Omental fat pad (tissue), 4 donors: ENCODE measurements at places on chromosomes 1 and 21. TPM values are rescaled to one million over a fixed set of nuclear protein-coding genes. Genes with fewer than 3 reads are reported as not detected.

DNA sequence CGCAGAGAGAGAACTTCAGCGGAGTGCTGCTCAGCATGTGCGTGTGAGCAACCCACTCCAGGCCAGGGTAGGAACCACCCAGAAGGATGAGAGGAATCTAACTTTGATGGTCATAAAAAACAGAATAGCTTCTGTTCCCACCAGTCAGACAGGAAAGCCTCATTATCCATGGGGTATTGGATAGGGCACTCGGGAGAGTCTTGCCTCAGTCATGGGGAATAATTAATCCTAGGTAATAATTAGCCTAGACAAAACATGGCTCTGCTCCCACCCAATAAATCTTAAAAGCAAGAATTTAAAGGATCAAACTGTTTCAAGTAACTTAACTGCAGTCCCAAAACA is 35.3 kb downstream of the LDLRAD1 start:
- DNase-seq, result no peak

GRCh38 chr1:116825720-116826438 is 71.6 kb downstream of the CD2 start:
- DNase-seq, result no peak

- no peak for DNase-seq
Measured at GRCh38 chr1:155983191-155984024, 5.1 kb upstream of the ARHGEF2 start.

DNA sequence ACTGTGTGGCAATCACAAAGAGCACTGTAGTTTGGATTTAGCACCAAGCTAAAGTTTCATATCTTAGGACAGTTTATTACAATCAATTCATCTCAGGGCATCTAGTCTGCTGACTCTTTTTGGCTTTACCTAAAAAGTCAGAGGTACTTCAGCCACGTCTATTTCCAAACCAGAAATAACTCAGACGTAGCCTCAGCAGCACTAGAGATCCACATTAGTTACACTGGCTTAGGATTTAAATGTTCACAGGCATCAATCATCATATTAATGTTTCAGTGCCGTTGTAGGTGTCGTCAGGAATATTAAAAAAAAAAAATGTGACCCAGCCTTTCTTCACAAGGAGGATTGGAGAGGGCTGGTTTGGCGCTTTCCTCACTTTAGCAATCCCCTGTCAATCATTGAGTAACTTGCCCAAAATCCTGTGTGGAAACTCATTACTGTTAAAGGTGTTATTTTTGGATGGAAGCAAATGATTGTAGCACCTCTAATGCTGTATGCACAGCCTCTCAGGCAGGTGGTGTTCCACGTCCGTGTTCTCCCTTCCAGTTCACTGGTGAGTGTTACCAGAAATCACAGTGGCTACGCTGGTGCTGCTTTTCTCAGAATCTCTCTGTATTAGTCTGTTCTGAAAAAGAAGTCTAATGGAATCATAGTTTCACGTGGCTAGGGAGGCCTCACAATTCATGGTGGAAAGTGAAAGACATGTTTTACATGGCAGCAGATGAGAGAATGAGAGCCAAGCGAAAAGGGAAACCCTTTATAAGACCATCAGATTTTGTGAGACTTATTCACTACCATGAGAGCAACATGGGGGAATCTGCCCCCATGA is 45.4 kb downstream of the NEK7 start:
- DNase-seq, result no peak

- DNase-seq, result no peak
Measured at GRCh38 chr1:177118901-177119300, 45.6 kb downstream of the ASTN1 start.

- DNase-seq, result no peak
Measured at GRCh38 chr1:70504821-70505193, 93.7 kb downstream of the CTH start.

GRCh38 chr1:167751676-167752075 is 29.9 kb downstream of the MPZL1 start:
- no peak for DNase-seq

- no peak for DNase-seq
Measured at GRCh38 chr1:58818976-58819375, 35.1 kb upstream of the JUN start.

GRCh38 chr1:212254853-212255363 is 30.3 kb upstream of the PPP2R5A start:
- DNase-seq, result no peak

DNA sequence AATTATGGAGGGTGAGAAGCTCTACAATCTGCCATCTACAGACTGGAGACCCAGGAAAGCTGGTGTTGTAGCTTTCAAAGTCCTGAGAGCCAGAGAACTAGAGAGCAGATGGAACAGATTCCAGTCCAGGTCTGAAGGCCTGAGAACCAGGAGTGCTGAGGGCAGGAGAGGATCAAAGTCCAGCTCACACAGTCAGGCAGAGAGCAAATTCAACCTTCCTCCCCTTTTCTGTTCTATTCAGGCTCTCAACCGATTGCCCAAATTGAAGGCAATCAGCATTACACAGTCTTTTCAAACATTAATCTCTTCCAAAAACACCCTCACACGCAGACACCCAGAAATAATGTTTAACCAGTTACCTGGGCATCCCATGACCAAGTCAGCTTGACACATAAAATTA is 2.5 kb upstream of the TMPRSS2 start:
- no peak for DNase-seq

GRCh38 chr1:42173961-42174735 is 9.6 kb upstream of the GUCA2A start:
- DNase-seq, result no peak

- no peak for DNase-seq
Measured at GRCh38 chr1:119132179-119132578, 8.3 kb downstream of the WARS2 start.

DNA sequence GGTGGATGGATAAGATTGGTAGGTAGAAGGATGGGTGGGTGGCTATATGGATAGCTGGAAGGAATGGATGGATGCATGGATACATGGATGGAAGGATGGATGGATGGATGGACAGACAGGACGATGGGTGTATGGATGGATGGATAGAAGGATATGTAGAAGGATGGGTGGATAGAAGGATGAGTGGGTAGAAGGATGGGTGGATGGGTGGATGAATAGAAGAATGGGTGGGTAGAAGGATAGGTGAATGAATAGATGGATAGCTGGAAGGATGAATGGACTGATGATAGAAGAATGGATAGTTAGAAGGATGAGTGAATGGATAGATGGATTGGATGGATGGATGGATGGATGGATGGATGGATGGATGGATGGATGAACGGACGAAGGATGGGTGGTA is 5.0 kb downstream of the MASP2 start:
- DNase-seq, result no peak

- no peak for DNase-seq
Measured at GRCh38 chr21:45570826-45571601, 28.8 kb upstream of the SLC19A1 start.

GRCh38 chr1:33295450-33296081 is 25.3 kb downstream of the A3GALT2 start:
- DNase-seq, result peak; percentile 97

- DNase-seq, result no peak
Measured at GRCh38 chr1:38486085-38486484, 373.5 kb downstream of the RRAGC start.

- no peak for DNase-seq
Measured at GRCh38 chr1:233679030-233679429, 65.1 kb downstream of the KCNK1 start.

DNA sequence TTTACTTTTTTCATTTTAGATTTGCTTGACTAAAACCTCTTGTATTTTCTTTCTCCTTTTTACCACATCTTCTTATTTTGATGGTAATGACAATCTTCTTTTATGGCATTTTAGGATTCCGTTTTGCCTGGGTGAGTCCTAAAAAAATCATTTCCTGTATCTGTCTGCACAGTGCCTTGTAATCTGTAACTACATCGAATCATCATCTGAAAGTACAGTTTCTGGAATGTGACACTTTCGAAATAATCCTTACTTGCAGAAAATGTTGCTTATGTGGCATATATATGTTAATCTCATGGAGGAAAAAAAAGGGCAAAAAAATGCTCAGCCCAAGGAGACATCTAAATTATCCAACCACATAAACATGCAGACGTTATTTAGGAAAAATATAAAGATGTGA is 29.0 kb downstream of the GREM2 start:
- DNase-seq, result no peak

DNA sequence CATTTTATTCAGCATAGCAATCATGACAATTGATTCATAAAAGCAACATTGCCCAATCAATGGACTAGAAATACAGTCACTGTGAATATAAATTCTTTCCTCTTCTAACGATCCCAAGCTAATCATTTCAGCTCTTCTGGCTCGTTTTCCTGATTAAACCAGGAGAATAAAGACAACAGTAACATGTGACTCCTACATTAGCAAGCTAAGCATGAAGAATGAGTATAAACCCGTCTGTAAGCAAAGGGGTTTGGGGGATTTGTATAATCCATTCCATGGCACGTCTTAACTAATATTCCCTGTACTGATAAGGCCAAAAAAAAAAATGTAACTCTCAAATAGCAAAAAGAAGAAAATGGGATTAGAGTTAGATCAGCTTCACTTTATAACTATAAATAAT is 21.6 kb downstream of the IRF2BP2 start:
- no peak for DNase-seq

DNA sequence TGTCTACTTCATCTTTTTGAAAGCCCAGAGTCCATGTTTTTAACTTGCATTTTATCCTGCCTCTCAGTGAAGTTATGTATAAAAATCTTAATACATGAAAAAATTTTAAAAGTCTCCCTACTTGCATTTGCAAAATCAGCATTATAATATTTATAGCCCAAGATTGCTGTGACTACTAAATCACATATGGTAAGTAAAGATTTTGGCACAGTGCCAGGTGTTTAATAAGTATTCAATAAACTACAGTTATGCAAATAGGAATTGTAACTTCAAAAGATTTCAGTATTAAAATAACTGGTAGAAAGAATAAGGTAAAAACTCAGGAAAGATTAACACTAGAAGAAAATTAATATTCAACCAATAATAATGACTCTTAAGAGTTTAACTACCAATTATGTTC is 641.7 kb downstream of the LRRIQ3 start:
- DNase-seq, result no peak

- no peak for DNase-seq
Measured at GRCh38 chr1:234987415-234988154, 141.1 kb downstream of the TOMM20 start.

DNA sequence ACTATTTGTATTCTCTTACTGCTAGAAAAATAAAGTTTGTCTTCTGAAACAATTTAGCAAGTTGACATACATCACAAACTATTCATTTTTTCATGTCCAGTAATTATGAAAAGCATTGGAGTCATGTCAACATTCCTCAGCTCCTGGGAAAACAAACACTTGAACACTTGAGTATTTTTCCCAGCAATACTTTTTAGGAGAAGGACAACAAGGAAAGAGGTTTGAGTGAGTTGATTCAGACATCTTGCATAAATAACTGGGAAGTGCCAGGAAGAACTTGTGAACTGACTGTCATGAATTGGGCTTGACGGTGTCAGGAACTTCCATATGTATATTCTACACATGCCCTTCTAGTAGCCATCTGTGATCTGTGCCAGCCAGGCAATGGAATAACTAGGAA is 195.6 kb downstream of the HMCN1 start:
- DNase-seq, result no peak

- peak; percentile 47 for DNase-seq
Measured at GRCh38 chr1:67831850-67832513, 1.3 kb downstream of the GNG12 start.

- no peak for DNase-seq
Measured at GRCh38 chr1:78619032-78619431, 1.2 kb upstream of the IFI44L start.

Gene PODN
- total RNA-seq, result 141 TPM

Gene CFAP107
- total RNA-seq, result not detected

Gene SLC2A5
- total RNA-seq, result 0.56 TPM

Gene RSPH1
- total RNA-seq, result 0.36 TPM

Gene OR2L13
- total RNA-seq, result not detected

Gene C1orf226
- total RNA-seq, result 4.3 TPM

Gene JAM2
- total RNA-seq, result 43.3 TPM

Gene CD1B
- not detected for total RNA-seq

Gene CCDC185
- total RNA-seq, result not detected

Gene KDF1
- not detected for total RNA-seq

Gene CD48
- 5.2 TPM for total RNA-seq

Gene SHE
- total RNA-seq, result 23.4 TPM

Gene FAM177B
- total RNA-seq, result not detected
